ENCODE measurements at places on chromosomes 12 and 14.

GRCh38 chr14:74858022-74858421 is 17.9 kb downstream of the PROX2 start:
- no peak for DNase-seq

GRCh38 chr12:46921764-46922133 is 96.0 kb upstream of the SLC38A4 start:
- DNase-seq: no peak

DNA sequence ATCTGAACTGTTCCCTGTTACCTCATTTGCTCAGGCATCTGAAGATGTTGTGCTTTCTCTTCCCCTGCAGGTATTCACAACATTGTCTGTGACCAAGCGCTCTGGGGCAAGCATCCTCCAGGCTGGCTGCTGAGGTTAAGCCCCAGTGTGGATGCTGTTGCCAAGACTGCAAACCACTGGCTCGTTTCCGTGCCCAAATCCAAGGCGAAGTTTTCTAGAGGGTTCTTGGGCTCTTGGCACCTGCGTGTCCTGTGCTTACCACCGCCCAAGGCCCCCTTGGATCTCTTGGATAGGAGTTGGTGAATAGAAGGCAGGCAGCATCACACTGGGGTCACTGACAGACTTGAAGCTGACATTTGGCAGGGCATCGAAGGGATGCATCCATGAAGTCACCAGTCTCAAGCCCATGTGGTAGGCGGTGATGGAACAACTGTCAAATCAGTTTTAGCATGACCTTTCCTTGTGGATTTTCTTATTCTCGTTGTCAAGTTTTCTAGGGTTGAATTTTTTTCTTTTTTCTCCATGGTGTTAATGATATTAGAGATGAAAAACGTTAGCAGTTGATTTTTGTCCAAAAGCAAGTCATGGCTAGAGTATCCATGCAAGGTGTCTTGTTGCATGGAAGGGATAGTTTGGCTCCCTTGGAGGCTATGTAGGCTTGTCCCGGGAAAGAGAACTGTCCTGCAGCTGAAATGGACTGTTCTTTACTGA is 44.9 kb downstream of the EID3 start:
- DNase-seq: no peak

DNA sequence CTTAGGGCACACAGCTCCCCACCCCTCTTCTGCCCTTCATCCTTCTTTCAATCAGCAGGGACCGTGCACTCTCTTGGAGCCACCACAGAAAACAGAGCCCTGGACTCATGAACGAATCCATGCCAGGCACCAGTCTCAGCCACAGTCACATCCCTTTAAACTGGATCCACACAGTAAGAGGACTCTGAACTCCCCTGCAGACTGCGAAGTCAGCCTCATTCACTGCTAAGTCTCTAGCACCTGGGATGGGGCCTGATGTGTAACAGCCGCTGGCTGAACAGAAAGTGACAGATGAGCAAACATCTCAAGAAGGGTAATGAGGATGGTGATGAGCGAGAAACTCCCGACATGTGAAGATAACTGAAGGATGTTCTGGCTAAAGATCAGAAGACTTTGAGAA is 45.8 kb upstream of the IQSEC3 start:
- no peak for DNase-seq

DNA sequence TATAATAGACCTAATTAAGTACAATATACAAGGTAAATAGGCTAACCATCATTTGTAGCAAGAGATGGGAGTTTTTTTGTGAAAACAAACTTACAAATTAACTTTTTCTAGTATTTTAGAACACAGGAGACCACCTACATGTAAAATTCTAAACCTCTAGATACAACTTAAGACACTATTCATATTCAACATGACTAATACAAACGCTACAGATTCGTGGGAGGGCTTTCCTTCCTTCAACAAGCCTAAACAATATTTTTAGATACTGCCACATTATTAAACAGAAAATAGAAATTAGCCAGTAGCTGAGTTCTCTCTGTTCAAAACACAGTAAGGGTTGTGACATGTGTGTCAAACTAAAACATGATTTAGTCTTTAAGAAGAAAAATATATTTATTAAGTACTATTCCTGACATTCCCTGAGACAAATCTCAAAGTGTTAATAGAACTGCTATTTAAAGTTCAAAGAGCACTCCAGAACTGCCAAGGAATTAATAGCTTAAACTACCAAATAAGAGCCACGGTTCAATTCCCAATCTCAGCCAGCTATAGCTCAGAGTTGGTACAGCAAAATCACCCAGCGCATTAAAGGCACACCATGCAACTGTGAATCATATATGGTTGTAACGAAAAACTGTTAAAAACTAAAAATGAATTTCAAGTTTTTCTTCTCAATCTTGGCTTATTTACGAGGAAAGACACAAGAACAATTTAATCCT is 10.7 kb downstream of the MED13L start:
- DNase-seq: no peak

DNA sequence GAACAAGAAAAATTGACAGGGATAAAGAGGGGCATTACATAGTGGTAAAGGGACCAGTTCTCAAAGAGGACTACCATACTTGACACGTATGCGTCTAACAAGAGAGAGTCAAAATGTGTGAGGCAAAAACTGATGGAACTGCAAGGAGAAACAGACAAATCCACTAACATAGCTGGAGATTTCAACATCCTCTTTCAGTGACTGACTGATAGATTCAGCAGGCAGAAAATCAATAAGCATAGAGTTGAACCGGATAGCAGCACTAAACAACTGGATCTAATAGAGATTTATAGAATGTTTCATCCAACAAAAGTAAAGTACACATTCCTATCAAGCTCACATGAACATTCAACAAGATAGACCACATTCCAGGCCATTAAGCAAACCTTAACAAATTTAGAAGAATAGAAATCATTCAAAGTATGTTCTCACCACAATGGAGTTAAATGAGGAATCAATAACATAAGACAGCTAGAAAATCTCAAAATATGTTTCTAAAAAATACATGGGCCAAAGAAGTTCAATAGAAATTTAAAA is 16.1 kb upstream of the CRACR2A start:
- no peak for DNase-seq

DNA sequence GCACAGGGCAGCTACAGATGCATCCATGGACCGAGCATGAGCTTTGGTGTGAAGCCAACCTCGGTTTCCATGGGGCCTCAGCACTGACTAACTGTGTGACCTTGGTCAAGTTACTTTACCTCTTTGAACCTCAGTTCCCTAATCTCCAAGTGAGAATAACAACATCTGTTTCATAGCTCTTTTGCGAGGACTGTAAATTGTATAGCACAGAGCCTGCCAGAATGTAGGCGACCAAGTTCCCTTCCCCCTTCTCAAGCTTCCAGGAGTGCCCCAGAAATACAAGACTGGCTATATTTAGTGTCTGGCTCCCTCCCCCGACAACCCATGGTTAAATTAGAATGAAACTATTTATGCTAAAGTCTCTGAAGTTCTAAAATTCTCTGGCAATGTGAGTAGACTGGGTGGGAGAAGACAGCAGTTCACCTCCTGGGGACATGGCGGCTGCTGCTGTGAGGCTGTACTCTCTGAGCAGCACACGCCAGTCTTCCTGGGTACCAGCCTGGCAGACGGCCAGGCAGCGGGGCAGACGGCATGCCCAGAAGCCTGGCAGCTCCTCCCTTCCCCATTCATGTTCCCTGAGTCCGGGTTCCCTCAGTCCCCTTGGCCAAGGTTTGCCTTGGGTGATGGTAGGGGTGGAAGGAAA is 22.0 kb upstream of the TMED10 start:
- no peak for DNase-seq
